ENCODE measurements at places on chromosomes 3 and 15.

- no peak for DNase-seq
Observed at GRCh38 chr3:160227419-160227818, 2.2 kb downstream of the C3orf80 start.

DNA sequence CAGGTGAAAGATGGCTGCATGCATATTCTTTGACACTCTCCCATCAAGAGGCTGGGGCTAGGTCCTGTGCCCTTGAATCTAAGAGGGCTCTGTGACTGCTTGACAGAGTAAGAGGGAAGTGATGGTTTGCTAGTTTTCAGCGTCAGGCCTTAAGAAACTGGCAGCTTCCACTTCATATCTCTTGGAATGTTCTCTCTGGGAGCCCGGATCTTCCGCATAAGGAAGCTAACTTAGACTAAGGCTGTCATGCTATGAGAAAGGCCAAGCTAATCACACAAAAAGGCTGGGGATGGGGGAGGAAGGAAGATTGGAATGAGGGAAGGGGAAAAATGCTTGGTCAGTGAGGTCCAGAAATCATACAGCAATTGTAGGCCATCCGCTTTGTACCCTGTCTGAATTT, 50.0 kb downstream of the MB21D2 start:
- DNase-seq = no peak

DNA sequence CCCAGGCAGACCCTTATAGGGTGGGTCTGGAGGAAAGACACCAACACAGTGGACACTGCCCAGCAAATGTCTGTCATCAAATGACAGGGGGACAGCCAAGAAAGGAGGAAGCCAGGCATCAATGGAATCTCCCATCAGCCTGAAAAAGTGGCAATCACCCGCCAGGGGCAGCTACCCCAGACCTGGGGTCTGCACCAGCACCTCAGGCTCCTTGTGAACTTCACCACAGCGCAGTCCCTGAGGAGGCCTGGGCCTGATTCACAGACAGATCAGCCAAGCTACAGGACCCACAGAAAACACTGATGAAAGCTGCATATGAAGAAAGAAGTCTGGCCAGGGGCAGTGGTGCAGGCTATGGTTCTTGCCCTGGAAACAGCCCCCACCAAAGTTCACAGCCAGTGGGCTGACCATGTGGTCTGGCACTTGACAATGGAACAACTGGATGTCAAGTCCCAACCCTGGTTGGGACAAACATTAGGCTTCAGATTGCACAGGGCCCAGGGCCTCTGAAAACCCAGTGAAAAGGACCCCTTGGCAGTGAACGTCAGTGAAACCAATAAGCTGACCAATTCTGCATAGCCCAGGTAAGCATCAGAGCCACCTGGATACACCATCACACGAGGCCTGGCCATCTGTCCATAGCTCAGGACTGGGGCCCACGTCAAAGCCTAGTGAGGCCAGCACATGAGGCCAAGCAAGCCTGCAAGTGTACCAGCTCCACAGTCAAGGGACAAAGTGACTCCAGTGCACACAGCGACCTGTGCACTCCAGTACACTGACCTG, 29.1 kb downstream of the ALS2CL start:
- DNase-seq = no peak

- DNase-seq = no peak
Observed at GRCh38 chr3:62824965-62825592, 50.1 kb downstream of the CADPS start.

- no peak for DNase-seq
Observed at GRCh38 chr15:25739687-25740121, 123.4 kb downstream of the ATP10A start.

DNA sequence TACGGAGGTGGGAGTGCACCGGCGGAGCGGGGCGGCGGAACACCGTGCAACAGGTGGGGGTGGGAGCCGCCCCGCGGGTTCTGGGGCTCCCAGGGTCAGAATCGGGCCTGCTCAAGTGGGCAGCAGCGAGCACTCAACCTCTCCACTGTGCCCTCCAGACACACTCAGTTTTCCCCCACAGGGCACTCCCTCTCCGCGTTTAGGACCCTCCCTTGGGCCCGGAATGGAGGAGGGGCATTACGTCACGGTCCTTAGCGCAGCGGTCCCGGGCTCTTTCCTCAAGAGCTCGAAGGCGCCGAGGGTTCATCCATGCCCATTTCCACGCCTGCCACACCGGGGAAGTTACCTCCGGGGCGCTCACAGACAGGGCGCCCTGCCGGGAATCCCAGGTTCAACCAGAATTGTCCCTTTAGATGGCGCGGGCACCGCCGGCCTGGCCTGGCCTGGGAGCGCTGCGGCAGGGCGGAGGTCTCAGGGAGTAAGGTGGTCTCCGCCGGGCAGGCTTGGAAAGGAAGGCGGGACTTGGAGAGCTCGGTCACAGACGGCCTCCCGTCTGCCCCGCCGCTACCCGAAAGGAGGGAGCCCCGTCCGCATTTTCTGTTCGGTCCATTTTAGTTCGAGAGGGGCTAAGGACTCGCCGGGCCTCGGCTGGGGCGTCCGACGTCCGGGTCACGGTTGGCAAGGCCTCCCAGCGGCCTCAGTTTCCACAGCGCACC, 5.1 kb downstream of the RNU6-1 start:
- DNase-seq = no peak

DNA sequence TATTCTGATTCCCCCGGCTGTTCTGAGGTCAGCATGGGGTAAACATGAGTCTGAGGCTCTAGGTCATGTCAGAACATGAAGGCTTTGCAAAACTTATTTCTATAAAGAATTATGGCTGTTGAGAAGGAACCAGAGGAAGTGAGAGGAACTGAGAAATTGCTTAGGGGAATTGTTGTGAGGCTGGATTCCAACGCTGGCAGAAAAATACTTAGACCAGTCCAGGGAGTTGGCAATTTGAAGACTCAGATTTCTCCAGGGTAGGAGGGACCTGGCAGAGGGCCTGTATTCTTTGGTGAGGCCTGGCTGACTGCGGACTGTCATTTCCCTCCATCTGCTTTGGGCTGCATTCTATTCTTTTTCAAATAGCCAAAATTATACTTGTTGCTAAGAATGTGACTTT, 155.5 kb downstream of the PLD1 start:
- no peak for DNase-seq

GRCh38 chr3:17740721-17741141, 1.7 kb downstream of the TBC1D5 start:
- DNase-seq = no peak

- DNase-seq = no peak
Observed at GRCh38 chr15:43056696-43057095, 49.1 kb downstream of the UBR1 start.

DNA sequence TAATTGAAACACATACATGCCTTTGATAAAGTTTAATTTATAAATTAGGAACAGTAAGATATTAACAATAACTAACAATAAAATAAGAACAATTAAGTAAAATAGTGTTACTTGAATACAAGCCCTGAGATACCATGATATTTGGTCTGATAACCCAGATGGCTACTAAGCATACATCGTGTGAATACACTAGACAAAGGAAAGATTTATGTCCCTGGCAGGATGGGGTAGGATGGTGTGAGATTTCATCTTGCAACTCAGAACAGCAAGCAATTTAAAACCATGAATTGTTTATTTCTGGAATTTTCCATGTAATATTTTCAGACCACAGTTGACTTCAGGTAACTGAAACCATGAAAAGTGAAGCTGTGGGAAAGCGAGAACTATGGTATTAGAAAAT, 169.5 kb downstream of the DIPK2A start:
- no peak for DNase-seq

GRCh38 chr3:66466606-66467270, 34.1 kb downstream of the LRIG1 start:
- no peak for DNase-seq

DNA sequence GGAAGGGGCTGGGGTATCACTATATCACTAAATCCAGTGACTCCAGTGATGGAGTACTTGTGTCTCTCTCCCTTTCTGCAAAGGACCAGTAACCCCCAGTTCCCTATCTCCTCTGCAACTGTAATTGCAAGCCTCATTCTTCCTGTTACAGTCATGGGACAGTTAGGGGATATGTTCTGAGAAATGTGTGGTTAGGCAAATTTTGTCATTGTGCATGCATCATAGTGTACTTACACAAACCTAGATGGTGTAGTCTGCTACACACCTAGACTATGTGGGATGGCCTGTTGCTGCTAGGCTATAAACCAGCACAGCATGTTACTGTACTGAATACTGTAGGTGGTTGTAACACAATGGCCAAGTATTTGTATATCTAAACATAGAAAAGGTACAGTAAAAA, 2.2 kb downstream of the VPS8 start:
- no peak for DNase-seq

DNA sequence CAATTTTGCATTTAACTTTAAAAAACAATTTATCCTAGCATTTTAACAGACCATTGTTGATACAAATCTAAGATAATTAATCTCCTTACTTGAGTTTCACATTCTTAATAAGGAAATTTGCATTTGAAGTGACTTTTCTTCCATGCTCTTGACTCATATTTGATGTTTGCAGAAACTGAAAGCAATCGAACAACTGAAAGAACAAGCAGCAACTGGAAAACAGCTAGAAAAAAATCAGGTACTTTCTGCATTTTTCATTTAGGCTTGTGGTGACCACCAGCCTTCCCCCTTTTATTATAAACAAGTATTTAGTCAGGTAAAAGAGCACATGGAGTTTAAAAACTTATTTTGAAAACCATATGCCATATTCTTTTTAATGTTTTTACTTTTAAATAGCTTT, 20.1 kb upstream of the SELENOT start:
- DNase-seq = no peak

- DNase-seq = no peak
Observed at GRCh38 chr3:84965141-84965540, 6.4 kb downstream of the CADM2 start.

DNA sequence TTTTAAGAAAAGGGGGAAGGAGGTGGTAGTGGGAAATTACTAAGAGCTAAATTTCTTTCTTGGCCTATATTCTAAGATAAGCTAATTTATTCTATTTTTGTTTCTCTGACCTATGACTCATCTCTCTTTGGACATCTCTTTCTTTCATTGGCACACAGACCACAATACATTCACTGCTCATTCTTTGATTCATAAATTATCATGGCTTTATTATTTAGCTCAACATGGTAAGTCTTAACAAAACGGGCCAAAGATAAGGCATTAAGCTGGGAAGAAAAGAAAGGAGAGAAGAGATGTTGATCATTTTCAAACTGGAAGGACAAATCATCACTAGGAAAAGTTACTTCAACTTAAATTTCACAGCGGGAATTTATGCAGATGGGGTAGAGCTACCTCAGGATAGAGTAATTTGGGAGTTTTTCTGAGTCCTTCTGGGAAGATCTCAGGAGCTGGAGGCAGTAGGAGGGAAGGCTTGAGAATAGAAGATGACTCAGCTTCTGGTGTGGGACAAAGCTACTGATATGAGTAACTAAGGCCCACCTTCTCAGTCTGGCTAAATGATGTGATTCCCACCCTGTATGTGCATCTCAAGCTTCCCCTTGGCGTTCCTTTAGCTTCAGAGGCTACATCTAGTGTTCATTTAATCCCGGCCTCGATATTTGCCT, 7.5 kb upstream of the ALCAM start:
- DNase-seq = no peak

GRCh38 chr3:197912741-197913476, 37.1 kb upstream of the RPL35A start:
- no peak for DNase-seq

DNA sequence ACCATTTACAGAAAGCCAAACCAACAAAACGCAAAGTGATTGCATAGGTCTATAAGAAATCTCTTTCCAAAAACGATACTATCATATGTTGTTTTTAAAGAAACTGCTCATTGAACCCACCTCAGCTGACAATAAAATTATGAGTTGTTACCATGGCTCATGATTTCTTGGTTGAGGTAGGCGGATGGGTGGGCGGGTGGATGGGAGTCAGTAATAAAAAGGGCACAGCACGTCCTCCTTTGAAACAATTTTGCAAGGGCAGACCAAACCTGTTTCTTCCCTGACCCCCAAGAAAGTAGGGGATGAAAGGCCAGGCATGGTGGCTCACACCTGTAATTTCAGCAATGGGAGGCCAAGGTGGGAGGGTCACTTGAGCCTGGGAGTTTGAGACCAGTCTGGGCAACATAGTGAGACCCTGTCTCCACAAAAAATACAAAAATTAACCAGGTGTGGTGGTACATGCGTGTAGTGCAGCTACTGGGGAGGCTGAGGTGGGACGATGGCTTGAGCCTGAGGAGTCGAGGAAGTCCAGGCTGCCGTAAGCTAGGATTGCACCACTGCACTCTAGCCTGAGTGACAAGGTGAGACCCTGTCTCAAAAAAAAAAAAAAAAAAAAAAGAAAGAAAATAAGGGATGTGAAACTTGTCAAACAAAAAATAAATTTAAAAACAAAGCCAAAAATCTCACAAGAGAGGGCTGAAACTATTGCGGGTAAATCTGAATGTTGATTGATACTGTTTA, 2.1 kb downstream of the ABHD10 start:
- no peak for DNase-seq

DNA sequence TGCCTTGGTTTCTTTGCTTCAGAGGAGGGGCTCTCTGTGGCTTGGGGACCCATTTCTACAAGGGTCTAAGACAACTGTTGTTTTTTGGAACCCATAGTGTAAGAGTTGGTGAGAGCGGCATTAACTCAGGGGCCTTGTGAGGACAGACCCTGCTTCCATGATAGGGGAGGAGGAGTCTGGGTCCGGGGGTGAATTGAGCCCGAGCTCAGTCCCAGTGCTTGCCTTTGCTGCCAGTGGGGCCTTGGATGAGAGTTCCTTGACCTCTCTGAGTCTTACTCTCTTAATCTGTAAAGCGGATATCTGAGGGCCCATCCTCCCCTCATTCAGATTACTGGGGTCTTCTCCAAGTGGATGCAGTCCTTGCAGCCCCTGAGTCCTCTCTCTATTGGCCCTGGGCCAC, 74.2 kb downstream of the EEFSEC start:
- DNase-seq = no peak

DNA sequence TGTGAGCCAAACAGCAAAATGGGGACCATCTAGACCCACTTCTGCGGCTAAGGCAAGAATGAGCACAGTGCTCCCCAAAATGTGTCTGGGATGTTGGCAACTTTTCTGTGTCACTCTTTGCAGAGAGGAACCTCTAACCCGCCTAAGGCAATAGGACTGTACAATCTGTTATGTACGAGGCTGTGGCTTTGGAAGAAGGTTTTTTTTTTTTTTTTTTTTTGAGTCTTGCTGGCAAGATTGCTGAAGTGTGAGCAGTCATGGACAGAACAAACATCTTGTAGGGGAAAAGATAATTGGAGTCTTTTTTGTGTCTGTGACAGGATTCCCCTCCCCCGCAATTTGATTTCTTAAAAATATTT, 7.2 kb downstream of the FEZF2 start:
- DNase-seq = no peak

Data from stimulated activated CD4-positive, alpha-beta T cell treated with anti-CD3 and anti-CD28 coated beads, Interleukin-12 subunit alpha, Interleukin-12 subunit beta, amount 100 ng/mL, for 24 hours (primary cell).